ENCODE measurements at places on chromosomes 11 and 22.

- no peak for DNase-seq
Observed at GRCh38 chr22:25482091-25482760, 82.2 kb upstream of the GRK3 start.

- no peak for DNase-seq
Observed at GRCh38 chr22:31544481-31545480, 48.4 kb downstream of the SFI1 start.

DNA sequence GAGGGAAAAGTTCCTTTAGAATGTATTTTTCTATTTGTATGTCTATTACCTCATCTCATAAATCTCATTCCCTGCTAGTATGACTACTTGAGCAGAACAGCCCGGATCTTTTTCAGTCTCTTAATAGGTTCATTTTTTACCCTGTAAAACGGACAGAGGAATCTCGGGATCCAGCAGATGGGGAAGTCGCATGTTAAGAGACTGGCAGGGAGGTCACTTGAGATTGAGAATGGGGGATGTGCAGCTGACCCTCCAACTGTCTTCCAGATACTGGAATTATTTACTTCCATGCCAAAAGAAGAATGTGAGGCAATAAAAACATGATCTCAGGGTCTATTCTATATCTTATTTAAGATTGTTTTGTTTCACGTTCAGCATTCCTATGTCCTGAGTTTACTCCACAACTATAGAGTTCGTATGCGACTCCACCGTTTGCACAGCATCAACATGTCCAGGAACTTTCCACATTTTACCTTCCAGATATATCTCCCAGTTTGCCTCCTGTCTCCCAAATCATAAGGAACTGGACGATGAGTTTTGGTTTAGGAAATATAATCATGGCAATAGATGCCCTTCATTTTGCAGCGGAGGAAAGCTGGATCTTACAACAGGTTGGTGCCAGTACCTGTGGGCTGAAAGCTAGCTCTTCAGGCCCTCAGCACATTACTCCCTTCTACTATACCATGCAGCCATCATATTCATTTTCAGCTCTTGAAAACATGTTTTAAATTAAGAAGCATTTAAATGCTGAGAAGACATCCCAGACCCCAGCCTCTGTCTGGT is 181.5 kb downstream of the MAML2 start:
- no peak for DNase-seq

GRCh38 chr22:43260331-43261231 is 73.6 kb upstream of the TTLL12 start:
- no peak for DNase-seq

DNA sequence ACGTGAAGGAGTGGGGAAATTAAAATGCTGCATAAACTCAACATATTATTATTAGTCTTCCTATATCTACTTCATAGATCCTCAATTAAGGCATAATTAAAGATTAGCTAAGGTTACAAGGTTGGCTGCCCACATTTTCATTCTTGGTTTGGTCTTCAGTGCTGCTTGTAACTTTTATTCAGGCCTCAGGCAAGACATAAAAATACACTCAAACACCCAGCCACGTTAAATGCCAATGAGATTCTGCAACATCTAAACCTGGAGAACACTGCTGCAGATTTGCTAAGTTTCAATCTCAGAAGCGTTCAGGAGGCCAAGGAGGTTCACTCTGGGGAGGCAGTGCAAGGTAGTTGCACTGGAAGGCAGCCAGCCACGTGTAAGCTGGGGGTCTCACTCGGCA is 358.7 kb upstream of the NARS2 start:
- no peak for DNase-seq

DNA sequence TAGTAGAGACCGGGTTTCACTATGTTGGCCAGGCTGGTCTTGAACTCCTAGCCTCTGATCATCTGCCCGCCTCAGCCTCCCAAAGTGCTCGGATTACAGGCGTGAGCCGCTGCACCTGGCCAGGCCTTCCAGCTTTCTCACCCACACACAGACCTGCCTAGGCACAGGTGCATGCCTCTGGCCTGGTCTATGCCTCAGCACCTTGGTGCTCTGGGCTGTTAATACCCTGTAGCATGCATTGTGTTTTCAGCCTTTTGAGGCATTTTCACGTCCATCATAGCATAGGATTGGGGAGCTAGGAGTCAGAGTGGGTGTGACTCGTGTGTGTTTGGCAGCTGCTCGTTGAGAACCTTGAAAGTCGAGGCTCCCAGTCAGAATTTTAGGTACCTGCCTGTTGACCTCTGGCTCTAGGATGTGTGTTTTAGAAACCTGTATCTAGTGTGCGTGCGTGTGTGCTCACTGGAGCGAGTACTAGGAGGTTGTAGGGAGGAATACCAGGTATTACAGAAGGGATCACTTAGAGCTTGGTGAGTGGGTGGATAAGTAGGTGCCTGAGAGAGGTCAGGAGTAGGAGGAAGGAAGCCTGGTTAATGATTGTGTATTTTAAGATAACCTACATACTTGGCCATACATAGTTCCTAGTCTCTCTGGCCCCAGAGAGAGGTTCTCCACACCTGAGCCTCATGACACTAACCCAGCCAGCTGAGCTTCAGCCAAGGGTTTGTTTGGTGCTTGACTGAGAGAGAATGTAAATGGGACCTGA is 20.0 kb downstream of the CRKL start:
- DNase-seq, result no peak

GRCh38 chr22:50620593-50621355 is 7.2 kb downstream of the ARSA start:
- peak; percentile 67 for DNase-seq

GRCh38 chr11:121298774-121299173 is 6.2 kb downstream of the SC5D start:
- DNase-seq, result no peak
